Smooth muscle cell of the umbilical artery (primary cell): ENCODE measurements at places on chromosomes 3 and 15. TPM values are rescaled to one million over a fixed set of nuclear protein-coding genes. Genes with fewer than 3 reads are reported as not detected.

Gene CASR
- total RNA-seq = not detected in 2 replicates

Gene GPX1
- 152 and 188 TPM in 2 replicates for total RNA-seq

Gene RPL4
- 2,118 and 3,314 TPM in 2 replicates for total RNA-seq

Gene EPHA3
- 4.2 and 17.0 TPM in 2 replicates for total RNA-seq
